Lower lobe of right lung (tissue), 2 donors: ENCODE measurements at places on chromosomes 5 and 9.

DNA sequence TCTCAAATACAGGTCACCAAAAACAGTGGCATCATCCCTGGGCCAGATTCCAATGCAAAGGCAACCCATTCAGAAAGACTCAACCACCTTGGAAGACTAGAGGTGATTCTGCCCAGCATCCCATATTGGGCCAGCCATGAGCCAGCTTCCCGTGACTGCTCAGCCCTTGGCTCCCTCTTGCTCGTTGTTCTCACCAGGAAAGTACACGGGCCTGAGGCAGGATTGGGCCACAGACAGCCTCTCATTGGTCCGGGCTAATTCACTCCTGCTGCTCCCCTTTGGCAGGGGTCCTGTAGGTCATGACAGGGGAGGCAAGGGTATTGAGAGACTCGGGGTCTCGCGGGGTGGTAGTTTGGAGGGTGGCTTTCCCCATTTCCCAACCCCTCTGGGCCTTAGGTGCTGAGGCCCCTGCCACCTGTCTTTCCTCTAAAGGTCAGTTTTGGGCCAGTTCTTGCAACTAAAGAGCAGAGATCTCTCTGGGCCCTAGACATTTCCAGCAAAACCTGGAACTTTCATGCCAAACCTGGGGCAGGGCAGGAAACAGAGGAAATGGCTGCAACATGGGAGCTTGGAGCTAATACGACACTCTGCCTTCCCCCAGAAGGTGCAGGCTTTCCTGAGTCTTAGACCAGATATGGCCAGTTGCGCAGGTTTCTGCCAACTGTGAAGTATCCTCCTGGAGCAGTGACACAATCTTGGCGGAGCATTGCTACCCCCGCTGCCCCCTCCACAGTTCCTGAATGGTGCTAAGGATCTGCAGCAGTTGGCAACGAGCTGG, 22.0 kb upstream of the FGFR4 start:
- no peak for DNase-seq

- DNase-seq: no peak
These were observed 182.3 kb downstream of the IRX2 start for GRCh38 chr5:2569176-2569575.

- no peak for DNase-seq
These were observed 54.0 kb downstream of the SCAI start for GRCh38 chr9:125089331-125089730.

DNA sequence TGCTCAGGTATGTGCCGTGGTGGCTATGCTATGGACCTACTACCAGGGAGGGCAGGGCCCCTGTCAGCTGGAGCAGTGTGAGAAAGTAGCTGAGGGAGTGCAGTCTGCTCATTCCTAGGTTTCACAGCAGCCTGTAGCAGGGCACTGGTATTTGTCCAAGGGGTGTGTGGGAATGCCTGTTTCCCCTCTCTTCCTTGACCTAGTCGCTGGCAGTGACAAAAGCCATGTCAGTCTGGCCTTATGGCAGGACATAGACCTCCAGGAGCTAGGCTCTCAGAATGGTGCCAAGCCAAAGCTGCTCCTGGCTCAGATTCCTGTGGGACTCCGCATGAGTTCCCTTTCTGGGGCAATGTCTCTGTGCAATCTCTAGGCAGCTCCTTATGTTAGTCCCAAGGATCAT, 253.9 kb upstream of the TYRP1 start:
- DNase-seq: no peak

- DNase-seq: no peak
These were observed 60.6 kb downstream of the TNFSF15 start for GRCh38 chr9:114745108-114745848.
